Choroid plexus epithelial cell (primary cell): ENCODE measurements at places on chromosomes 7 and 10.

GRCh38 chr10:113329121-113329596 is 223.7 kb upstream of the HABP2 start:
- DNase-seq: peak; percentile 86

DNA sequence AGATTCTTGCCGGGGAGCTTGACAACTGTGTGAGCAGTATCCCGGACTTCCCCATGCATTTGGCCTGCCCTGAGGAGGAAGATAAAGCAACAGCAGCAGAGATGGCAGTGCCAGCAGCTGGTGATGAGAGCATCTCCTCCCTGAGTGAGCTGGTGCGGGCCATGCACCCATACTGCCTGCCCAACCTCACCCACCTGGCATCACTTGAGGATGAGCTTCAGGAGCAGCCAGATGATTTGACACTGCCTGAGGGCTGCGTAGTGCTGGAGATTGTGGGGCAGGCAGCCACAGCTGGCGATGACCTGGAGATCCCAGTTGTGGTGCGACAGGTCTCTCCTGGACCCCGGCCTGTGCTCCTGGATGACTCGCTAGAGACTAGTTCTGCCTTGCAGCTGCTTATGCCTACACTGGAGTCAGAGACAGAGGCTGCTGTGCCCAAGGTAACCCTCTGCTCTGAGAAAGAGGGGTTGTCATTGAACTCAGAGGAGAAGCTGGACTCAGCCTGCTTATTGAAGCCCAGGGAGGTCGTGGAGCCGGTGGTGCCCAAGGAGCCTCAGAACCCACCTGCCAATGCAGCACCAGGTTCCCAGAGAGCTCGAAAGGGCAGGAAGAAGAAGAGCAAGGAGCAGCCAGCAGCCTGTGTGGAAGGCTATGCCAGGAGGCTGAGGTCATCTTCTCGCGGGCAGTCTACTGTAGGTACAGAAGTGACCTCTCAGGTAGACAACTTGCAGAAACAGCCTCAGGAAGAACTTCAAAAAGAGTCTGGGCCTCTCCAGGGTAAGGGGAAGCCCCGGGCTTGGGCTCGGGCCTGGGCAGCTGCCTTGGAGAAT is 6.7 kb downstream of the PPRC1 start:
- DNase-seq: no peak

- DNase-seq: no peak
Measured at GRCh38 chr7:84142726-84143125, 51.9 kb downstream of the SEMA3A start.

- no peak for DNase-seq
Measured at GRCh38 chr10:63103971-63104409, 29.1 kb upstream of the NRBF2 start.

GRCh38 chr10:36017137-36017536 is 375.0 kb upstream of the FZD8 start:
- DNase-seq: no peak

GRCh38 chr7:1678571-1679325 is 8.7 kb downstream of the ELFN1 start:
- DNase-seq: no peak

DNA sequence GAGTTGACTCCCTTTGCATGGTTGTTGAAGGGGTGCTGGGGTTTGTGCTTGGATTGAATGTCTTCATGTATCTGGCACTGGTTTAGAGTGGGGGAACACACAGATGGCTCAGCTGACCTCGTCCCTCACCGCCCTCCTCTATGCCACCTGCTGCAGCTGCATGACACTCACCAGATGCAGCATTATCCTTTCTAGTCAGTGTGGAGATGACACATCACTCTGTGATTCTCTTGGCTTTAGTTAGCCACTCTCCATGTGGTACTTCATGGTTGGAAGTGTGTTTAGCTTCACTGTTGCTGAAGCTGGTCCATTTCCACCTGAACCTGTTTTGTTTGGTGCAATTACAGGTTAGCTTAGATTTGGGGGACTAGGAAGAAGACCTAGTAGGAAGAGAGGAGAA is 56.3 kb upstream of the BMPER start:
- DNase-seq: no peak

DNA sequence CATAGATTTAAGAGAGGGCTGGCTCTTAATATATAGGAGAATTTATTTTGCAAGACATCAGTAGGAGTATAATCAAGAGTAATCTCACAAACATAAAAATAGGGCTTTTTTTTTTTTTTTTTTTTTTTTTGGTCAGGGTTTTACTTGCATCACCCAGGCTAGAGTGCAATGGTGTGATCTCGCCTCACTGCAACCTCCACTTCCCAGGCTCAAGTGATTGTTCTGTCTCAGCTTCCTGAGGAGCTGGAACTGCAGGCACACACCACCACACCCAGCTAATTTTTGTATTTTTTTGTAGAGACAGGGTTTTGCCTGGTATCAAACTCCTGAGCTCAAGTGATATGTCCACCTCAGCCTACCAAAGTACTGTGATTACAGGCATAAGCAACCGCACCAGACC is 535.3 kb downstream of the CCSER2 start:
- DNase-seq: no peak

GRCh38 chr10:102564209-102564834 is 60.5 kb downstream of the SUFU start:
- no peak for DNase-seq
